ENCODE measurements at places on chromosomes 1 and 21.

DNA sequence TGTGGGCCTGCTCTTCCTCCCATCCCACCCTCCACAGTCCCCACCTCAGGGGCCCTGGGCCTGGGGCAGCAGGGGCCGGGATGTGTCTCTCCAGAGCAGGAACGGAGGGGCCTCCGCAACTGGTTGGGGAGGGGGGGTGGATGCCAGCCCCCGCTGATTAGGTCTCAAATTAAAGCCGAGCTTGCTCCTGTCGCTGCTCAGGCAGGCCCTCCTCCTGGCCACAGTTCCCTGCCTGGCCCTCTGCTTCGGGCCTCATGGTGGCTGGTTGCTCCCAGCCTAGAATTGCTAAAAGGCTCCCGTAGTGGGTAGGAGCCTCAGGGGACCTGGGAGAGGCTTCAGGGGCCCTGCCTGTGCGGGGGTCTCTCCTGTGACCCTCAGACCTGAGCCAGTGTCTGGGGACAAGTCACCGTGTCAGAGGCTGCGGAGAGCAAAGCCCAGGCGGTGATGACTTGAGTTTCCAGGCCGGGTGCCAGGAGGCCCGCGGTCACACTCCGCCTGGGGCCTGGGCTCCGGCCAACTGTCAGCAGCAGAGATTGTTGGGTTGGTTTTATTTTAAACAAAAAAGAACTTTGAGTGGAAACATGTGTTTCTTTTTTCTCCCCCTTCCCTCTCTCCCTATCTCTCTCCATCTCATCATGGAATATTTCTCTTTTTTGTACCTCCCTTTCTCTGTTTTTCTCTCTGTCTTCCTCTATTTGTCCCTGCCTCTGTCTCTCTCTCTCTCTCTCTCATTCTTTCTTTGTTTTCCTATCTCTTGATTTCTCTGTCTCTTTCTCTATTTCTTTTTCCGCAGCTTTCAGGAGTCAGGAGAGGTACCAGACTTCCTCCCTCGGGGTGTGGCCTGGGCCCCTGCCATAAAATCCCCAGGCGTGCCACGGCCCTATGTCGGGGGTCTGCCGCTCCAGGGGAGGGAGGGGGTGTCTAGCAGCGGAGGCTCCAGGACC is 20.0 kb upstream of the EPHA2 start:
- peak; percentile 23 for DNase-seq

DNA sequence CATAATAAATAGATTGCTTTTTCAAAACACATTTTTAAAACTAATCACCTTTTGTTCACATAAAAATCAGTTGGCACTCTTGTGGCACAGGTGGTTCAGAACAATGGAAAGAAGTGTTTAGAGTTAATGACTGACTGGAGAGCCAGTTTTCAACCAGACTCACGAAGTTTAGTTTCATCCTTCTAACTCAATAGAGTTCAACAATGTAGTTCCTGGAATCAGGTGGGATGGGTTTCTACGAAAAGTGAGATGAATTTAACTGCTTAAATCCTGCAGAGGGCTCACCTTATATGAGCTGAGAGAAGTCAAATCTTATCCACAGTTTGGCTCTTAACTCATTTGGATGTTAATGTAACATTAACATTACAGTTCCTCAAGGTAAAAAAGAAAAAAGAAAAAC is 116.5 kb downstream of the SMYD2 start:
- DNase-seq: no peak

GRCh38 chr1:237834461-237834860 is 56.3 kb downstream of the ZP4 start:
- no peak for DNase-seq

DNA sequence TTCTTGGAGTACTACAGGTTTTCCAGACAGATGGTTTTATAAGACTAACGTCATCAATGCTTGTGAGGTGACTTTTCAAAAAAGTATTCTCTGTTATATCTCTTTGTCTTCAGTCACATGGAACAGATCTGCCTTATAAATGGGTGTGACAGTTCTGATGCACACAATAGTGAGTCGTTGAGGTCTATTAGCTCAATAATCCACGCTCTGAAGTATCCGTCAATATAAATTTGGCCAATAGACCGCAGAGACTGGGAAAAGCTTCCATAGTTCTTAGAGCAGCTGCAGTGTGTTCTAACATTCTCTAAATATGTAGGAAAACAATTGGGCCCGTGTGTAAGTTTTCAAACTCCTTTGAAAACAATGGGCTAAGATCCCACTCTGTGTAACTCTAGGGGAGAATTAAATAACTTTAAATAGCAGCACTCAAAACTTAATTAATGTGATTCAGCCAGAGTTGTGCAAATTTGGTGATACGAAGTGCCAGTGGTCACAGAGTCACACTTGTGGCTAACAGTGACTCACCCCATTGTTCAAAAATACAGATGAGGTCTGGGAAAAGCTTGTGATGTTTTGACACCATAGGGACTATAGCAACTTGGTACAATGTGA is 316.0 kb downstream of the LMO4 start:
- no peak for DNase-seq

DNA sequence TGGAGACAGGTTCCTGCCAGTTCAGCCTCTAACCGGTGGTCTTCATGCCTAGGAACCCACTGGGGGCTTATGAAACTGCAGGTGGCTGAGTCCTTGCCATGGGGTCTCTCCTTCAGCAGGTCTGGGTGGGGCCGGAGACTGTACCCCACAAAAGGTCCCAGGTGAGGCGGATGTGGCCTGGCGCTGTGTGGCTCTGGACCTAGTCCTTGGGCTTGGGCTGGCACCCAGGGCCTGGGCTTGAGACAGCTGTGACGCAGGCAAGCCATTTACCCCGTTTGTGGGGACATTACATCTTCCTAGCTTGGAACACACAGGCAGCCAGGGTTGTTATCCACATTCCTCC is 5.9 kb upstream of the SLX9 start:
- DNase-seq: no peak
